ENCODE measurements at places on chromosomes 5 and 9.

- no peaks in the 10 kb centered on the region for H3K27me3 ChIP-seq
- peaks cover 2% of the 10 kb centered on the region for H3K4me1 ChIP-seq
- H3K4me3 ChIP-seq, result no peak within 1 kb of the TSS
- peak; percentile 88 for DNase-seq
- H3K27ac ChIP-seq, result no peak within 1 kb of the TSS
Observed at GRCh38 chr5:150700594-150701377, at the start of gene RBM22. Gene RBM22 (minus strand): TSS chr5:150701062. CDS start chr5:150700985, 77 bp downstream.

GRCh38 chr9:72428329-72428728, 63.3 kb upstream of the ZFAND5 start:
- no peak overlapping the region for H3K4me3 ChIP-seq
- no peaks in the 10 kb centered on the region for H3K36me3 ChIP-seq
- no peaks in the 10 kb centered on the region for H3K4me1 ChIP-seq
- DNase-seq, result no peak
- no peak overlapping the region for H3K27ac ChIP-seq
- peaks cover 8% of the 10 kb centered on the region for H3K27me3 ChIP-seq

DNA sequence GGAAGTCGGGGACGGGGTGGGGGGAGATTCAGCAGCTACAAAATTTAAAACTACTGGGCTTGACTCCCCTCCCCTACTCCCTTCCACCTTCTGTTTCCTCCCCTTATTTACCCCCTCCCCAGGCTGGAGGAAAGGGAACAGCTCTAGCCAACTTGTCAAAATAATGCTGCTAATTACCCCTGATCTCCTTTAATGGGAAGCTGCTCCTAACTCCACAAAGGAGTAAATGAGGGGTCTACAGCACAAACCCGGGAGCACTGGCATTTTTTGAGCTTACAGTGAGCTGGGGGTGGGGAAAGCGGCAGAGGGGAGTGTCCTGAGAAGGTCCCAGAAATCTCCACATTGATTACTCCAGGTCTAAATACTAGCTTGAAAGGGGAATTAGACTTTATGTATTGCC, 3.1 kb downstream of the PTCH1 start:
- no peaks in the 10 kb centered on the region for H3K27me3 ChIP-seq
- peaks cover 28% of the 10 kb centered on the region for H3K4me1 ChIP-seq
- H3K4me3 ChIP-seq, result no peak overlapping the region
- H3K36me3 ChIP-seq, result peaks cover 27% of the 10 kb centered on the region

DNA sequence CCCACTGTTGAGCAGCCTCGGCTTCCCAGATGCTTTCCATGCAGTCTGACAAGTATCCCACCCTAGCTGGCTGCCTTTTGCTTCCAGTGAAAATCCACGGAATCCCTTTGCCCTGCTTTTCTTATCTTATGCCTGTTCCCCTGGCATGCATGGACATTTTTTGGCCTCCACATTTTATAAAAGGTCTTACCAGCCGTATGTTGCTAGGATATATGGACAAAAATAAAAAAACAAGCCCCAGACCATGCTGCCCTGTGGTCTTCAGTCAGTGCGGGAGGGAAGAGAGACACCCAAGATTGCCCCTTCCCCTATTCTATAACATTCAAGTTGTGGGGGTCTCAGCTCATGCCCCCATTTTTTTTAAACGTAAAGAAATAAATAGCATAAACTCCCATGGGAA, 129.6 kb downstream of the COL23A1 start:
- H3K4me1 ChIP-seq, result no peaks in the 10 kb centered on the region
- no peak for DNase-seq
- H3K4me3 ChIP-seq, result no peak overlapping the region
- H3K36me3 ChIP-seq, result no peaks in the 10 kb centered on the region
- H3K27me3 ChIP-seq, result peaks cover 26% of the 10 kb centered on the region
- no peak overlapping the region for H3K27ac ChIP-seq

GRCh38 chr9:73347720-73348119, 196.1 kb downstream of the ANXA1 start:
- no peaks in the 10 kb centered on the region for H3K27me3 ChIP-seq
- no peak for DNase-seq
- peaks cover 2% of the 10 kb centered on the region for H3K36me3 ChIP-seq
- no peak overlapping the region for H3K4me3 ChIP-seq
- H3K27ac ChIP-seq, result no peak overlapping the region

GRCh38 chr9:111938427-111938800, 41.8 kb downstream of the UGCG start:
- peak overlapping the region; percentile 70 for H3K4me3 ChIP-seq
- H3K36me3 ChIP-seq, result peaks cover 25% of the 10 kb centered on the region
- no peaks in the 10 kb centered on the region for H3K27me3 ChIP-seq
- H3K4me1 ChIP-seq, result peaks cover 18% of the 10 kb centered on the region

DNA sequence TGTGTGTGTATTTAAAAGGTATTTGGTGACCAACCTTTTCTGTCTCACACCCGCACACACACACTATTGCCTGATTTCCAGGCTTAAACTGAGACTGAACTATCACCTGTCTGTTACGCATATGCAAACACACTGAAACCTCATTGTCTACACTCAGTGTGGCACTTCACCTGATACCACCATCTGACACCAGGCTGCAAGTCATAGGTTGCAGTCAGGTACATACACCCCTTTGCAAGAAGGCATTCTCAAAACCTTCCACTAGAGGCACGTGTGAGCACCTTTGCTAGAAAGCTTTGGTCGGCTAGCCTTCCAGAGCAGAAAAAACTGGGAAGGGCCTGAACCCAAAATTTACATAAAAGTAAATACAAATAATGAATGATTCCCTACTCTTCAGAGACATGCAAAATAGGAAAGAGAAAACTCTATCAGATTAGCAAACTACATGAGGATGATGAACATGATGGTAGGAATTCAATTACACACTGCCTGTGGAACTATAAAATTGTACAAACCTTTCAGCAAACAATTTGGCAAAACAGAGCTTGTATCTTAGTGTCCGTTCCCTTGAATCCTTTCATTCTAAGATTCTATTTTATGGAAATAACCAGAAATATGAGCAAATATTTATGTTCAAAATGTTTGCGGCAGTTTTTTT, 5.9 kb upstream of the FOXD1 start:
- H3K27ac ChIP-seq, result no peak overlapping the region
- no peak for DNase-seq
- H3K27me3 ChIP-seq, result peaks cover 87% of the 10 kb centered on the region
- H3K36me3 ChIP-seq, result peaks cover 21% of the 10 kb centered on the region
- no peak overlapping the region for H3K4me3 ChIP-seq

GRCh38 chr9:111095441-111095840, 57.2 kb upstream of the LPAR1 start:
- no peak overlapping the region for H3K27ac ChIP-seq
- H3K36me3 ChIP-seq, result no peaks in the 10 kb centered on the region
- no peak overlapping the region for H3K4me3 ChIP-seq
- DNase-seq, result no peak
- H3K4me1 ChIP-seq, result no peaks in the 10 kb centered on the region

DNA sequence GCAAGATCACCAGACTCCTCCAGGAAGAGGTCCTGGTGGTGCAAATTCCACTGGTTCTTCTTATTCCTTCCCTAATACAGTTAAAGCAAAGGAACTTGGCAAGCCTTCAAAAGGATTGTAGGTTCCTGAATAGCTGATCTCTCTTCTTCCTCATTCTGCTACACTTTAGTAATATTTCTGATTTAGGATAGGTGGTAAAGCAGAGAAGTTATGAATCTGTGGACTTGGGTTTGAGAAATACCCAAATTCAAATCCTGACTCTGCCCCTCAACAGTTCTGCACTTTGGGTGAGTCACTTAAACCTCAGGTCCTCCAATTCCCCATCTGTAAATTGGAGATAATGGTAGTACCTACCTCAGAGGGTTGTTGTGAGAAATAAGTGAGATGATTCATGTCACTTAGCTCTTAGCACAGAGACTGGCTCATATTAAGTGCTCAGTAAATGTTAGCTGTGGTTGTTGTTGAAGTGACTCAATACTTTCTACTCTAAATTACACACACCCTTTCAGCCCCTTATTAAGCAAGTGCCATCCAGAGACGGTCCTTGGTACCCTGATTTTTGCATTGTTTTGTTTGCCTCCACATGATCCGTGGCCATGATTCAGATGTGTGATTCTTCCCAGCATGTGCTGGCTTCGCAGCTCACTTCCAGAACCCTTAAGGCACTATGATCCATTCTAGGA, 5.2 kb downstream of the SH3RF2 start:
- H3K27ac ChIP-seq, result no peak overlapping the region
- no peak for DNase-seq

DNA sequence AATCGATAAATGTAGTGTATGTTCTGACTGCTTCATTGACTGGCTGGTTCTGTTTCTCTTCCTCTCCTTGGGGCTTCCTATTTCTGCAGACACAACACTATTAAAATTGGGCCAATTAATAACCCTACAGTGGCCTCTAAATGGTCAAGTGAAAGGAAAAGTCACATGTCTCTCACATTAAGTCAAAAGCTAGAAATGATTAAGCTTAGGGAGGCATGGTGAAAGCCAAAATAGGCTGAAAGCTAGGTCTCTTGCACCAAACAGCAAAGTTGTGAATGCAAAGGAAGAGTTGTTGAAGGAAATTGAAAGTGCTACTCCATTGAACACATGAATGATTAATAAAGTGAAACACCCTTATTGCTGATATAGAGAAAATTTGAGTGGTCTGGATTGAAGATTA, 58.2 kb downstream of the CCNH start:
- H3K4me3 ChIP-seq, result no peak overlapping the region
- peaks cover 14% of the 10 kb centered on the region for H3K36me3 ChIP-seq
- no peak overlapping the region for H3K27ac ChIP-seq
- no peaks in the 10 kb centered on the region for H3K27me3 ChIP-seq
- no peak for DNase-seq
- H3K4me1 ChIP-seq, result peaks cover 11% of the 10 kb centered on the region

DNA sequence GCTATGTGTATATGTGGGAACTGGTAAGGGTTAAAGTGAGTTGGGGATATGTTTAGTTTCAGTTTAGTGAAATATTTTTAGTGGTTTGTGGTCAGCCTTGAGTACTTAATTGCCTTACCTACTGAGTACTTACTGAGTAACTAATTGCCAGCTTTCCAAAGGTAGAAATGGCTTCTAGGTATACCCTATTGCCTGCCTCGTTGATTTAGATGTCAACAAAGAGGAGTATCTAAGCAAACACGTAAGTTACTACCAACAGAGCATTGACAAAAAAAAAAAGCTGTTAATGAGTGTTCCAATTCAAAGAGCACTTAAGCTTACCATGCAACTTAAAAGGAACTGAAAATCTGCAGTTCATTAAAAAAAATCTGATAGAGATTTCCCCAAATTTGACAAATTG, 8.8 kb downstream of the ATP10B start:
- DNase-seq, result no peak
- no peaks in the 10 kb centered on the region for H3K4me1 ChIP-seq
- H3K36me3 ChIP-seq, result no peaks in the 10 kb centered on the region
- no peaks in the 10 kb centered on the region for H3K27me3 ChIP-seq

Measured in effector memory CD8-positive, alpha-beta T cell (primary cell).